Activated T-cell treated with anti-CD3 and anti-CD28 coated beads, Interleukin-2, amount 50 U/mL, for 48 hours (primary cell): ENCODE measurements at places on chromosomes 6 and 20.
A peak's percentile ranks its signal among the peaks of the same experiment; 100 is the strongest.

- no peak for DNase-seq
Measured at GRCh38 chr20:46637020-46637419, 14.2 kb downstream of the SLC13A3 start.

- peak; percentile 78 for DNase-seq
Measured at GRCh38 chr6:42100029-42100901, 42.2 kb downstream of the C6orf132 start.

GRCh38 chr6:106539936-106540335, 89.4 kb downstream of the RTN4IP1 start:
- DNase-seq, result no peak

GRCh38 chr6:167670938-167671338, 155.8 kb upstream of the AFDN start:
- no peak for DNase-seq

DNA sequence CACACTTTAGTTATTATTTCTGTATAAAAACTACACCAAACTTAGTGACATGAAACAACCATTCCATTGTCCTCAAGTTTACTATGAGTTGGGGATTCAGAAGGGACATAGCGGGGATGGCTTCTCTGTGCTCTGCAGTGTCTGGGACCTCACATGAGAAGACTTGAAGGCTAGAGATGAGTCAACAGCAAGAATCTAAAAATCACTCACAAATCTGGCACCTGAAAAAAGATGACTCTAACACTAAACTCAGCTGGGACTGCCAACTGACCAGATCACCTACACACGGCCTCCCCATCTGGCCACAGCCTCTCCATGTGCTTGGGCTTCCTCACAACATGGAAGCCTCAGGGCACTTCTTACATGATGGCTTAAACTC, 63.0 kb upstream of the EYA2 start:
- DNase-seq, result no peak

- DNase-seq, result no peak
Measured at GRCh38 chr6:67880939-67881705, 754.0 kb upstream of the ADGRB3 start.

DNA sequence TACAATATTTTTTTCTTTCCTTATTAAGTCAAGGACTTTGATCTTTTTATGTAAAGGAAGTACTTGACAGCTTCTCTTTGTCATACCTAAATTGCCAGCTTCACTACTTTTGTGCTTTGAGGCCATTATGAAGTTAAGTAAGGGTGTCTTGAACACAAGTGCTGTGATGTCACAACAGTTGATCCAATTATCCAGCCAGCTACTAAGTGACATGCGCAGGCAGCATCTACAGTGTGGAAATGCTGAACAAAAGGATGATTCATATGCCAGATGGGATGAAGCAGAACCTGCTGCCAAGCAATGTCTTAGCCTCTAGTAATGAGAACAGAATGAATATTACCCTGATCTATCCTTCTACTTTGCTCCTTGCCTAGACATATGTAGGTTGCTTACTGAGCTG, 68.3 kb upstream of the TMEM244 start:
- no peak for DNase-seq
